ENCODE measurements at places on chromosomes 12 and 14. TPM values are rescaled to one million over a fixed set of nuclear protein-coding genes. Genes with fewer than 3 reads are reported as not detected.

Gene SERPINA5
- not detected for total RNA-seq

GRCh38 chr14:96739200-96739910 is 57.8 kb upstream of the VRK1 start:
- no peak for DNase-seq

- DNase-seq, result no peak
Measured at GRCh38 chr12:108955225-108955835, 65.5 kb downstream of the SVOP start.

Gene ASB2
- total RNA-seq, result under 0.01 TPM

GRCh38 chr12:43288671-43289425 is 263.2 kb downstream of the ADAMTS20 start:
- DNase-seq, result no peak

- DNase-seq, result no peak
Measured at GRCh38 chr12:12689647-12690300, 6.2 kb downstream of the GPR19 start.

Gene MANSC4
- 0.41 TPM for total RNA-seq

Gene GDF3
- not detected for total RNA-seq

- no peak for DNase-seq
Measured at GRCh38 chr12:103833095-103833775, 7.8 kb downstream of the NT5DC3 start.

Gene C1RL
- total RNA-seq, result 2.0 TPM

Gene PLCZ1
- not detected for total RNA-seq

- no peak for DNase-seq
Measured at GRCh38 chr12:28884904-28885679, 264.0 kb upstream of the FAR2 start.

DNA sequence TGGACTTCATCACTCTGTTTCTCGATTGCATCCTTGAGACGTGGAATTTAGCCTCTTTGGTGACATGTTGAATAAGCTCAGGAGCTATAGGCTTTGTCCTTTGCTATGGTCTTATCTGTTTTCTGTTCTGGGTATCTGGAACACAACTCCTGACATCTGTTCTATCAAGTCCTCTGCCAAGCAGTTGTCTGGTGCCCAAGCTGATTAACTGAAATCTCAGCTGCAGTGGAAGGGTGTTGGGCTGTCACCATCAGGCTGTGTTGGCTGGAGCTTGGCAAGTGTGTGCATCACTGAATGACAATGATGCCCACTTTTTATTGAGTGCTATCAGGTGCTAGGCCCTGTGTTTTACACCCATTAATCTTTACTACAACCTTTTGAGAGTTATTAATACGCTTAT is 77.8 kb downstream of the SMOC1 start:
- DNase-seq, result no peak

Gene PRH2
- total RNA-seq, result not detected

DNA sequence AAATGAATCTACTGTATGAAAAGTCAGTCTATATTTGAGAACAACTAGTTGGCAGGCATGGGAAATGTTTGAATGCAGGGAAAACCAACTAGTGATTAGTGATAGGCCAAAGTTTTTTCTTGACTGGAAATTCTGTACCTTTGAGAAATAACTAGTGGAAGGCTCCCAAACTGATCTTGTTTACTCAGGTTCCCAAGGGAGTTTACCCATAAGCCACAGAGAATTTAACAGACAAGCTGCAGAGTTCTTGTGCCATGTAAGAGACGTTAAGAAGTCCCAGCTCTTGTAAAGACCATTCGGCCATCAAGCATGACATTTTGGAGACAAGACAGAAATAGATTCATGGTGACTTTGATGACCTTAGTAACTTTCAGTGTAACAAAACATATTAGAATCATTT is 1882.8 kb upstream of the SEL1L start:
- DNase-seq, result no peak

DNA sequence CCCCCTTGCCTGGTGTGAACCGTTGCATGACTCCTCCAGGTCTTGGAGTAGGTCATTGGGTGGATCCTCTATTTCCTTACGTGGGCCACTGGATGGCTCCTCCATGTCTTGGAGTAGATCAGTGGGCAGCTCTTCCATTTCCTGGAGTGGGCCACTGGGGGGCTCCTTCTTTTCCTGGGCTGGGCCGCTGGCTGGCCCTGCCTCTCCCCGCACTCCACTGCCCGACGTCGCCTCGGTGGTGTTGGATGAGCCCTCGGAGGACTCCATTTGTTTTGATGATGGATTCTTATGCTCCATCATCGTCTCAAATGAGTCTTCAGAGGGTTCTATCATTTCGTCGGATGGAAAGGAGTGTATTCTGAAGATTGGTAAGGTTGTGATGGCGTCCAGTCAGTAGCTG is 19.1 kb downstream of the RTL1 start:
- no peak for DNase-seq
